AG09309 (cell line): ENCODE measurements at places on chromosomes 3 and 15.

DNA sequence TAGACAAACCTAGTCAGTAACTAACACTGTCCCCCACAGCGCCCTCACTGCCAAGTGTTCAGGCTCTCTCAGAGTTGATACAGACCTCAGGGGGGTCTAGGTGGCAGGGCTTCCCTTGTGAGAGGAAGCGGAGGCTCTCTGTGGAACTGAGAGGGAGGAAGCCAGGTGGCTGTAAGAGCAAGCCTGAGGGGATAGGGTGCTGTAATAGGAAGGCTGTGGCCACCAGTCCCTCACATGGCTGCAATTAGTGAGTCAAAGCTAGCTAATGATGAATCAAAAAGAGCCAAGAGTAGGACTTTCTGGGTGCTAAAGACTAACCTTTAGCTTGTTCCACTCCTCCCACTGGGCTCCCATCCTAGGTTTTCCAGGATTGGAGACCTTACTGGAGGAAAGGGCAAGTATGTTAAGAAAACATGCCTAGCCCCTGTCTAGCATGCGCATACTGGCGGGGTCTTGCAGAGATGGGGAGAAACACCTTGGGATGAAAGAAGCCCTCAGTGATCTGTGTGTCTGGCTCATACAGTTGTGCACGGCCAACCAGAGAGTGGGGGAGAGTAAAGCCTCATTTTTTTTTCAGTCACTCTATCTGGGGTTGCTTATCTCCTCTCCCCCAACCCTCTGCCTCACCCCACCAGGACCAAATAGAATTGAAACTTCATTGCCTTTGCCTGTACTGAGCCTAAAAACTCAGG is 13.3 kb upstream of the SOX2 start:
- DNase-seq = no peak

- DNase-seq = no peak
These were observed 216.1 kb downstream of the SHQ1 start for GRCh38 chr3:72632129-72632528.

DNA sequence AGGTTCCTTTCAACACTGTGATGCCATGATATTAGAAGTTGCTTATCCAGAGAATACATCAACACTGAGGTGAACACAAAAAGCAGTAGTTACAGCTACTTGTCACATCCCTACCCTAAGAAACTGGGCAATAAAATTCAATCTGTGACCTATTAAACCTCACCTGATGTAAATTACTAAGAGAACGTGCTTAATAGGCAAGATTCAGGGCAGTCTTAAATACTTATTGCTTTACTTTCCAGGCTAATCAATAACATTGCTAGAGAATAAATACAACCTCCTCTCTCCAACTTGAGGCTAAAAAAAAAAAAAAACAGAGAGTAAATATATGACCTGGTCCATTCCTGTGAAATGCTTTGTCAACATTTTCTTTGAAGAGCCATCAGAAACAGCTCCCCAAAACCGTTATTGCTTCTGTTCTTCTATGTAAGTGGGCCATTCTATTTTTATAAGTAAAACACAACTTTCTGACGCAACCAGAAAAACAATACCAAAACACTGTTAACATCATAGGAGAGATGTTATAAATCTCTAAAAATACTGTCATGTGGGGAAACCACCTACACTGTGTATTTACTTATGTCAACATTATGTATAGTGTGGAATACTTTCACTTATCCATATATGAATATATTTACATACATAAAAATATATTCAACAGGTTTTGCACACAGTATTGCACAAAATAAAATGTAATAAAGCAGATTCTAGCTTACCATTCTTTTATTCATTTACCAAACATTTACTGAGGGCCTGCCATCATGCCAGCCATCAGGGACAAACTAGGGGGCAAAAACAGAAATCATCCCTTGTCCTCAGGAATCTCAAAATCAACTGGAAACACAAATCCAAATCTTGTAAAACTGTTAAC is 2.7 kb downstream of the NKIRAS1 start:
- no peak for DNase-seq

DNA sequence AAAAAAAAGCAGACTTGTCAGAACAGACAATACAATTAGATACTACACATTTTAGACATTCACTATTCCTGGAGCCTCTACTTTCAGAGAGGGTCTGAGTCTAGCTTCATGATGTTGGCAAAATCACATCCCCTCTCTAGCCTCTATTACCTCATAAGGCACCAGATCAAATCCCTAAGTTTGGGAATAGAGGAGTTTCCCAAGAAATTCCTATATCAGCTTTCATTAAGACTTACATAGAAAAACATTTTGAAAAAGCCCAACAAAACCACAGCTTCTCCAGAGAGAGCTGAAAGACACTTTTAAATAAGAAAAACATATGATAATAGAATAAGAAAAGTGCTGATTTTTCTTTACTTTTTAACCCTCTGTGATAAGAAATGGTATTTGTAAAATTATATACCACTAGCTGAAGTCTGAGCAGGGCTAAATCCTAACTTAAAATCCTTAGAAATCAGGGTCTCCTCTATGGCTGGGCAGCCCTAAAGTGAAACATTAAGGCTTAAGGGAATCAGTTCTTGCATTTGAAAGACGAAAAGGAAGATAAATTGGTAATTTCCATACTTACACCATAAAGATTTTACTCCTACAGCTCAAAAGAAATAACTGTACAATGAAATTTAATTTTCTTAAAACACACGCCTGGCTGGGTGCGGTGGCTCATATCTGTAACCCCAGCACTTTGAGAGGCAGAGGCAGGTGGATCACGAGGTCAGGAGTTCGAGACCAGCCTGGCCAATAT is 4.3 kb downstream of the TBC1D2B start:
- no peak for DNase-seq

- DNase-seq = no peak
These were observed 10.5 kb downstream of the BTD start for GRCh38 chr3:15612001-15612400.
